ENCODE measurements at places on chromosomes 3 and 15.
A peak's percentile ranks its signal among the peaks of the same experiment; 100 is the strongest.

DNA sequence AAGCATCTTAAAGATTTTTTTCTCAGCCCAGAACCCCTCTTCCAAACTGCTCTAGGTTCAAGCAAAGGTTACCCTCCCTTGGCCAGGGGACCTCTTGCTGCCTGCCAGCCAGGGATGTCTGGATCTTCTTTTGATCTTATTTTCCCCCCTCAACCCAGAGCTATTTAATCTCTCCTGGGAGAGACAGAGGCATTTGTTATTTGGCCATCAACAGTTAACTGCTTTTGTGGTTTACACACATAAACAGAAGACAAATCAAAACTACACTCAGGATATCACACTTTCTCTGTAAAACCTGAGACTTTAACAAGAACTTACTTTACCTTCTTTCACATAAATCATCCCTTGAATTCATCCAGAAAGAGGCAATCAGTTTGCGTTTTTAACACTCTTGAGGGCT is 272.5 kb downstream of the THSD4 start:
- no peak for DNase-seq

DNA sequence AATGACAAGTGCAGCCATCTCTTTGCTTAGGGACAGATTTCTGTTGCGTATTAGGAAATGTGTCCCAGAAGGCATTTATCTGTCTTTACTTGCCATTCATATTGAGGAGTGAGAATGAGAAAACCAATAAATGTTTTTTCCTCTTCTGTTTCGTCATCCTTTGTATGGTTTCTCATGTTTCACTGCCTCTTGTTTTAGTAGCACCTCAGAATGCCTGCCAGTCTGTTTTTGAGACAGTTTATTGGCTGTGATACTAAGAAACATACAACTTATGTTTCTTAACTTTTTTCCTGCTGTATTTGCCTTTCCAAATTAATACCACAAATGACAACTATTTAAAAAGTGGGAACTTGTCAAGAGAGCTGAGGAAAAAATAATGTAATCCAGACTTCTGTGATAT is 390.2 kb upstream of the GOLIM4 start:
- DNase-seq = no peak

- no peak for DNase-seq
These were observed 23.4 kb downstream of the RHOA start for GRCh38 chr3:49388289-49388820.

DNA sequence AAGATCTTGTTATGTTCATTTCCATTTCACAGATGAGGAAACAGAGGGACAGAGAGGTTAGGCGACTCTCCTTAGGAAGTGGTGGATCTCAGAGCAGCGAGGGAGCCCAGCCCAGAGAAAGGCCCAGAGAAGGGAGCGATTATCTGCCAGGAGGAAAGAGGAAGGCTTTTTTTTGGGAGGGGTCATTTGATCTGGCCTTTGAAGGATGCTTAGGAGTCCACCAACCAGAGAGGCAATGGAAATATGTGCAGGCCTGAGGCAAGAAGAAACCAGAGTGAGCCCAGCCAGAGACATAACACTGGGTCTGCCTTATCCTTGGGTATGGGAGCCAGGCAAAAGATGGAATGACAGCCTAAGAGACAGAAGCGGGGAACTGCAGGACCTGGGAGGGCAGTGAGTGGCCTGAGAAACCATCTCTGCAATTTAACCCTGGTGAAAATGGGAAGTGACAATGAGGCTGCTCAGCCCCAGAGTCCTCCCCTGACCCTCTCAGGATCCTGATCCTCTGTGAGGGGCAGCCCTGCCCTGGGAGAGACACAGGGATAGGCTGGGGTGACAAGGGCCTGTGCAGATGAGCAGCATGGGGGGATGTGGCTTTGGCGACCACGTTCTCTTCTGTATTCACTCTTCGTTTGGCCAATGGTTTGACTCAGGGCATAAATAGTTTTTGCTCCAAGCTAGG is 163.2 kb downstream of the WNT7A start:
- DNase-seq = no peak

DNA sequence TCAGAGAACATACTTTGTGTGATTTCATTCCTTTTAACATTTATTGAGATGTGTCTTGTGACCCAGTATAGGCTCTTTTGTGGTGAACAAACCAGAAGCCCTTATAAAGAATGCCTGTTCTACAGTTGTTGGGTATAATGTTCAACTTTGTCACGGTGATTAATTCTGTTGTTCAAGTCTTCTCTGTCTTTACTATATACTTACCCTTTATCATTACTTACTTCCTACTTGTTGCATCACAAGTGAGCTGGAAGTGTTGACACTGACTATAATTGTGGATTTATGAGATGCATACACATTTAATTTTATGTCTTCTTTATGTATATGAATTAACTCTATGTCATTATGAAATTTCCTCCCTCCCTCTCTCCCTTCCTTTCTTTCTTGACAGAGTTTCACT is 59.7 kb upstream of the TBL1XR1 start:
- no peak for DNase-seq

DNA sequence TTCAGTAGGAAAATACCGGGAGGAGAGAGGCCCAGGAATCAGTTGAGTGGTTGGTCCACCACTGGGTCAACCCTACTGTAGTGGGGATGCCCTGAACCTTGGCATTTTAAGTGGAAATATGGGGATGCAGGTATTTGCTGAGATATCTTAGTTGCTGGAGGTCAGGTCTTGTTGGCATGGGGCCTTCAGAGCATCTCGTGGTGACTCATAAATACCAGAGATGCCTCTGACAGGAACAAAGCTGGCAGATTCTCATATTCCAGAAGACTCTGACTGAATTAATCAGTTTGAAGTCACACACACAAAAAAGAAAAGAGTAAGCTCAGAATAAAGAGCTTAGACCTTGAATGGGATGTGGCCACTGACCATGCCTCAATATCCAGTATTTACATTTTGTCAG is 91.6 kb downstream of the CACNA2D3 start:
- no peak for DNase-seq

- no peak for DNase-seq
These were observed 356.0 kb downstream of the SHQ1 start for GRCh38 chr3:72492240-72492639.

- no peak for DNase-seq
These were observed 1.5 kb downstream of the ABTB1 start for GRCh38 chr3:127674101-127674721.

- DNase-seq = no peak
These were observed 18.2 kb upstream of the PSTPIP1 start for GRCh38 chr15:76976572-76977270.

- DNase-seq = no peak
These were observed at the start of gene ATP10A for GRCh38 chr15:25863111-25863967. Gene ATP10A, minus strand, starts transcription at chr15:25863327. Its CDS starts 231 bp downstream, at chr15:25863096.

DNA sequence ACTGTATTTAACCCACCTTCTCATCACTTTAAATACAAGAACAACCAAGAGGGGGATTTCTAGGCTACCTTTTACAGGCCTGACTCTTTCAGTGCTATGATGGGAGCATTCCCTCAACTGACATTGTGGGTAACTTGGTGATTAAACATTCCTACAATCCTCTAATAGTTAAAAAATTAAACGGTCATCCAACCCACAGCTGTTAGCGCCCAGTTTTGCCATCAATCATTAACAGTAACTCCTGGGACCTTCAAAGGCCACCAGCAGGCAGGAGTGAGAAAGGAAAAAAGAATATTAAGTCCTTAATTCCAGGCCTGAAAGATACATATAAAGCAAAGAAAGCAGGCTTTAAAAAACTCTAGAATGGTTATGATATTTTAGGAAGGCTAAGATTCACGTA is 512.1 kb downstream of the MAGI1 start:
- no peak for DNase-seq

GRCh38 chr3:50542177-50543034 is 25.1 kb downstream of the C3orf18 start:
- DNase-seq = peak; percentile 77

DNA sequence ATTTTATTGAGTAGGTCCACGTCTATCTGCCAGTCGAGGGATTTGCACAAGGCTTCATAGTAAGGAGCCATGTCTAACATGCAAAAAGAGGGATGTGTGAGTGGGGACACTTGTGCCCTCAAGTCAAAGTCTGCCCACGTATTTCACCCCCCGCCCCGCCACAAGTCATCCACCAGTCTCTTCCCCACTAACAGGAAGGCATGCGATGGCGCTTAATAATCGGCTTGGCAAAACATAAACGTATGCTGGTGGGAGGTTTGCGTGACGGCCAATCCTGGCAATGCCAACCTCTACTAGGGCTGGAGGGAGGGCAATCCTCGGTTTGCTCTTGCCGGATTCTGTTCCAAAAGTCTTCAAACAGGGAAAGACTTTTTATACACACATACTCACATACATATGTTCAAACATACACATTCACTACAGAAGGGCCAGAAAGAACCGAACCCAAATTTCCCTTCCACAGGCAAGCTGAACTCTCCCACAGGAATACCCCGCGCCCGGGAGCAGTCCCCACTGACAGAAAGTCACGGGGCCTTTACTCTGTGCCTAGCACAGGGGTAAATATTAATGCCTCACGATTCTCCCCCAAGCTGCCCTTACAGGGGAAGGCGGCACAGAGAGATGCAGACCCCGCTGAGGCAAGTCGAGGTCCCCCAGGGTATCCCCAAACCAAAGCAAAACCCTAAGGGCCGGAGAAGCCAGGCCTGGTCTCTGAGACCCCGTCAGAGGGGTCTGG is 675 bp downstream of the PSMD6 start:
- DNase-seq = no peak

DNA sequence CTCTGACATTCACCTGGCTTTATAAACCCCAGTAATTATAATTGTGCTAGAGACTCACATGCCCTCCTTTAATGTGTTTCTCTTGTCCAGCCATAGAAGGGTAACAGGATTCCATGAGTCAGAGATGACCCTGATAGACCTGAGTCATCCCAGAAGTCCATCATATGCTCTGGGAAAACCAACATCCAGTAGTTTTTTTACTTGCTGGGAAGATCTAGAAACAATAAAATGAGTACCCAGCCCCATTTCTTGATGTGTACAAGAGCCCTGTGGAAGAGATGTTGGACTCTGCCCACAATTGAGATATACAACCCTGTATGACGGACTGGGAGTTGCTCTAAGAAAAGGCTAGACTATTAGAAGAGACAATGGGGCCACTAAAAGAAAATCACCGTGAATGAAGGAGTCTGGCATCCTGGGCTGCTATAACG is 22.4 kb upstream of the THUMPD3 start:
- DNase-seq = no peak

DNA sequence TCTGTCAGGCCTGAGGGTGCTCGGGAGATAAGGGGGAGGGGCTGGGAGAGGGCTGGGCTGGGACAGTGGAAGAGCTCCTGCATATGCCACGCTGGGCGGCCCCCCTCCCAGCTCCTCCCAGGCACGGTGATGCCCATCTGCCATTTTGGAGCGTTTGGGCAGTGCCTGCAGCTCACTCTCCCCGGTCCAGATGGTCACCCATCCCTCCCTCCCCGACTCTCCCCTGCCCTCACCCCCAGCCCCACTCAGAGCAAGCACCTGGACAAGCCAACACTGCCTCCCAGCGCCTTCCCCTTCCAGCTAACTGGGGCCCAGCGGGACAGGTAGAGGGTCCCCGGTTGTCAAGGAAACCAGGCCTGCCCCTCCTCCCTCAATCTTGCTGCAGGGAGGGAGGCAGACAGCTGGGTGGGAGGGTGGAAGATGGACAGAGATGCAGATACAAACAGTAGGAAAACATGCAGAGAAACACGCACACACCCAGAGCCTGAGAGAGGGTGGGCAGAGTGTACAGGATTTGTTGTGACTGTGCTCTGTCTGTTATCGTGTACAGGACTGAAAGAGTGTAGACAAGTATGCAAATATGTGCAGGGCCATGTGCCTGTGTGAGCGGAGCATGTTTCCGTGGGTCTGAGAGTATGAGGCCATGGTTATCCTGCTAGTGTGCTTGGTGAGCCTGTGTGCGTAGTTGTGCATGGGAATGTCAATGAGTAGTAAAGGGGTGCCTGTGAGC is 17.5 kb upstream of the CORO2B start:
- DNase-seq = no peak

DNA sequence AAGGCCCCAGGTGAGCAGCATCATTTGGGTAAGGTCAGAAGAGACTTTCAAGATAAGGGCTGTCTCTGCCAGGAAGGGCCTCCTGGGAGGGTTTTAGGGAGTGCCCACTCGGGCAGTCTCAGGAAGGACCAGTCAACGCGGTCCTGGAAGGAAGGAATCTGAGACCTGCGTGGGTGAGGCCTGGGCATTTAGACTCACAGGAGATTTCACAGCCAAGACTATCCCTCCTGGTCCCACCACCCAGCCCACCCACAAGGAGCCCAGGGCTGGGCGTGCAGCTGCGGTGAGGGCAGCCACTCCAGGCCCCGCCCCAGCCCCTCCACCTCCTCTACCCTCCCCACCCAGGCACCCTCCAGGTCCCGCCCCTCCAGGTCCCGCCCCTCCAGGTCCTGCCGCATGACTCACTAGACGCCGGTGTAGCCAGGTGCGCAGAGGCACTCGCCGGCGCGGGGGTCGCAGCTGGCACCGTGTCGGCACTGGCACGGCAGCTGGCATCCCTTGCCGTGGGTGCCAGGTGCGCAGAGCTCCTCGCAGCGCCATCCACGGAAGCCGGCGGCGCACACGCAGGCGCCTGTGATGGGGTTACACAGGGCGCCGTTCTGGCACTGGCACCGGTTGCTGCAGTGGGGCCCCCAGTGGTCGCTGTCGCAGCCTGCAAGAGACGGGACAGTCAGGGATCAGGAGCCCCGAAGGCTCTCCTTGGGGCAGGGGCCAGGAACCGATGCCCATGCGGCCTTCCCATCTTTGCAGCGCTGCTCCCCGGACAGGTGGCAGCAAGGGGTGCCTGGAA is 112.7 kb downstream of the RAB11A start:
- DNase-seq = peak; percentile 52

- DNase-seq = no peak
These were observed 52.6 kb upstream of the RAB6B start for GRCh38 chr3:133948131-133948810.

GRCh38 chr15:57384816-57385215 is 8.5 kb downstream of the CGNL1 start:
- DNase-seq = no peak

GRCh38 chr3:52053307-52054304 is 2.8 kb downstream of the DUSP7 start:
- DNase-seq = no peak

GRCh38 chr3:52524752-52525679 is 8.6 kb downstream of the NT5DC2 start:
- DNase-seq = no peak

DNA sequence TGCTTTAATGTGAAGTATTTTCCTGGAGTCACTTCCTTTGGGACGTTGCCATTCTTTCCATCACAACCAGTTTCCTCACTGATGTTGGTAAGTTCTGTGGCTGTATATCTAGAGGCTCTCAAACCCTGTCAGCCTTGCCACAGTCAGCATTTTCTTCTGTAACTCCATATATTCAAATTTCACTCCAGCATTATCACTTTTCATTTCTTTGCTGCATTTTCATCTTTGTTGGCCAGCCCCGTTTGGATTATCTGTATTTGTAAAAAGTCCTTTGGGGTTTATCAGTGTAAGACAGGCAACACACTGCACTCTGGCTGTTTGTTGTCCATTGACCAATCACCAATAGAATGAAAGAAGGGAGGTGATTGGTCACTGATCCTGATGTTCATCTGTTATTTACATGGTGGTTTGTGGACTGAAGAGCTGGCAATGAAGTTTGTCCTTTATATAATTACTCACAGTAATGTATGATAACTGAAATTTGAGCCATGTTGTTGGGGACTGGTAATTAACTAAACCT is 20.3 kb downstream of the GMPS start:
- no peak for DNase-seq

GRCh38 chr3:165553371-165553770 is 283.9 kb downstream of the BCHE start:
- DNase-seq = no peak

All from NT2/D1 (cell line).